NCI-H226 (cell line): ENCODE measurements at places on chromosomes 1 and 21.

DNA sequence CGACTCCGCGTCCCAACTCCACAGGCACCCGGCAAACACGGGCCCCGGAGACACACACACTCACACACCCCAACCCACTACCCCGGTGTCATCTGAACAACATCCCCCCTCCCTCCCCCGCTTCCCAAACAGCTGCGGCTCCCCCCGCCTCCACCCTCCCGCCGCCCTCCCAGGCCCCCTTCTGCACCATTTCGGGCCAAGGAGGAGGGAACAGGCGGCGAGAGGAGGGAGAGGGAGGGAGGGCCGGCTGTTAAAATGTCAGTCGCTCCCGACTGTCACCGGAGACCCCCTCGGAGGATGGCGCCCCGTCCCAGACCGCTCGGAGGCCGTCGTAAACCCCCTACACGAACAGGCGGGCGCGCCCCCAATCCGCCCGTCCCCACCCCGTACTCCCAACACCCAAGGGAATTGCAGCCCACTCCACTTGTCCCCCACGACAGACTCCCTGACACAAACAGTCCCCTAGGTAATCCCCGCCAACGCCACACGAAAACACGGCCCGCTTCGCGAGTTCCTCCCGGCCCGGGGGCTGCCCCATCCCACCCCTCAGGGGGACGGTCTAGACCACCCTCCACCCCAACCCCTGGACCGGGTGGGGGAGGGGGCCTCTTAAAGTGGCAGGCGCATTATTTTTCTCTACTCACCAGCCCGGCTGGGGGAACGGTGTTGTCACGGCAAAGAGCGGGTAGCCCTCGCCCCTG is 583 bp downstream of the MEF2D start:
- no peak for DNase-seq

DNA sequence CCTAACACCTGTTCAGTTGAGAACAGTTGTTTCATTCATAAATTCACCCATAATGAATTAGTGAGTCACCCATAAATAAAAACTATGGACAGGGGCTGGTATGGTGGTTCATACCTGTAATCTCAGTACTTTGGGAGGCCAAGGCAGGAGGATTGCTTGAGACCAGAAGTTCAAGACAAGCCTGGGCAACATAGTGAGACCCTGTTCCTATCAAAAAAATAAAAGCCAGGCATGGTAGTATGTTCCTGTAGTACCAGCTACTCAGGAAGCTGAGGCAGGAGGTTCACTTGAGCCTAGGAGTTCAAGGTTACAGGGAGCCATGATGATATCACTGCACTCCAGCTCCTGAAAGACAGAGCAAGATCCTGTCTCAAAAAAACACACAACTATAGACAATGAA is 79.0 kb downstream of the GTF2B start:
- DNase-seq: no peak

DNA sequence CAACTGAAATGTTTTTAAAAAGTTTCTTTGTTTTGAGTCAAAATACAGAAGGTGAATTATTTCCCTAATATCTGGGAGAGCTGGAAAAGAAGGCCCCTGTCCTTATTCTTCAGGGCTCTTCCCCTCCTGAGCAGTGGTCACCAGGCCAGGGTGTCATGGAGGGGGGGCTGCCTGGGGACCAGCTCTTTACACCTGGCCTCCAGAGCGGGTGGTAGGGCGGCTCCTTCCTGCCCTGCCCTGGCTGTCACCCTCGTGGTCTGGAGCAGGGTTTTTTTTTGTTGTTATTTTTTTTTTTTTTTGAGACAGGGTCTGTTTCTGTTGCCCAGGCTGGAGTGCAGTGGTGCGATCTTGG is 6.6 kb downstream of the SKI start:
- no peak for DNase-seq

GRCh38 chr1:224331824-224332223 is 1.9 kb upstream of the NVL start:
- DNase-seq: no peak

- no peak for DNase-seq
Measured at GRCh38 chr1:162212713-162213112, 143.2 kb downstream of the NOS1AP start.

GRCh38 chr1:43962324-43962723 is 7.5 kb upstream of the DPH2 start:
- DNase-seq: no peak

- no peak for DNase-seq
Measured at GRCh38 chr21:33931799-33932390, 16.3 kb upstream of the ATP5PO start.

DNA sequence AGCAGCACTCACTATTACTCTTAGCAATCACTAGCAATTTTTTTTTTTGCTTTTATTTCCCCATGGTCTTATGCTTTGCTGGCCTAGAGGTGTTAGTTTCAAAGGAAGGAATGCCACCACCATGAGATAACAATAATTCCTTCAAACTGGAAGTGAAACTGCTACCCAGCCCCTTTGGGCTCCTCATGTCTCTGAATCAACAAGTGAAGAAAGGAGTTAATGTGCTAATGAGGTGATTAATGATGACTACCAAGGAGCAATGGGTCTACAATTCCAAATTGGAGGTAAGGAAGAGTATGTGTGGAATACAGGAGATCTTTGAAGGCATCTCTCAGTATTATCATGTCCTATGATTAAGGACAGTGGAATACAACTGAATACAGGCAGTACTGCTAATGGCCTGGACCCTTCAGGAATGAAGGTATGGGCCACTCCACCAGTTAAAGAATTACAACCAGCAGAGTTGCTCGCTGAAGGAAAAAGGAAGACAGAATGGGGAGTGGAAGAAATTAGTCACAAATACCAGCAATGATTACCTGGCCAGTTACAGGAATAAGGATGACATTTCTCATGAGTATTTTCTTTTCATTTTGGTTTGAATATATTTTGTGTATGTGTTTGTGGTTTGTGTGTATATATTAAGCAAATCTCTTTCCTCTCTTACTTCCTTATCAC is 652.9 kb downstream of the ADGRL2 start:
- DNase-seq: no peak

GRCh38 chr1:160901768-160902167 is 16.8 kb upstream of the ITLN1 start:
- no peak for DNase-seq
